ENCODE measurements at places on chromosomes 16 and 17. TPM values are rescaled to one million over a fixed set of nuclear protein-coding genes. Genes with fewer than 3 reads are reported as not detected.

RAB26 gene
- 16.2 TPM for polyA plus RNA-seq

HS3ST3A1 gene
- polyA plus RNA-seq = not detected

TMEM100 gene
- 2.5 TPM for polyA plus RNA-seq

- no peak for DNase-seq
Observed at GRCh38 chr16:62450291-62450690, 414.1 kb upstream of the CDH8 start.

GRCh38 chr17:19769946-19770652 lies 22.0 kb upstream of the ALDH3A1 start:
- no peak for DNase-seq

- DNase-seq = no peak
Observed at GRCh38 chr16:85041219-85042166, 13.9 kb downstream of the KIAA0513 start.

- no peak for DNase-seq
Observed at GRCh38 chr17:75064867-75065561, 18.0 kb downstream of the KCTD2 start.

HSD3B7 gene
- polyA plus RNA-seq = 9.0 TPM

GRCh38 chr17:17346428-17347233 lies 43.5 kb downstream of the NT5M start:
- DNase-seq = peak; percentile 54

GRCh38 chr16:26493751-26494150 lies 573.0 kb upstream of the C16orf82 start:
- no peak for DNase-seq

DNA sequence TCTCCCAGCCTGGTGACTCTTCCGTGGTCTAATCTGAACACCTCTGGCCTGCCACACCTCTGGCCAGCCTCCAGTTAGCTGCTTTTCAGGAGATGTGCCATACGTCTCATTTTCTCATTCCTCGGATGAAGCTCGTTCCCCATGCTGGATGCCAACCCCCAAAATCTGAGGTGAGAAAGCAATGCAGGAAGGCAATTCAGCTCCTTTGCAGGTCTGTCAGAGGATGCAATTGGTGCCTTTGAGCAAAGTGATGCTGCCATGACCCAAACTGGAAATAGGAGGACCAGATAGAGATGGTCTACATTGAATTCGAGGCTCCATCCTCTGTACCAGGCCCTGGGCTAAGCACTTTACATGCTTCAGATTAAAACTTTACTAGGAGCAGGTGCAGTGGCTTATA lies 11.0 kb upstream of the CUEDC1 start:
- DNase-seq = no peak

DNA sequence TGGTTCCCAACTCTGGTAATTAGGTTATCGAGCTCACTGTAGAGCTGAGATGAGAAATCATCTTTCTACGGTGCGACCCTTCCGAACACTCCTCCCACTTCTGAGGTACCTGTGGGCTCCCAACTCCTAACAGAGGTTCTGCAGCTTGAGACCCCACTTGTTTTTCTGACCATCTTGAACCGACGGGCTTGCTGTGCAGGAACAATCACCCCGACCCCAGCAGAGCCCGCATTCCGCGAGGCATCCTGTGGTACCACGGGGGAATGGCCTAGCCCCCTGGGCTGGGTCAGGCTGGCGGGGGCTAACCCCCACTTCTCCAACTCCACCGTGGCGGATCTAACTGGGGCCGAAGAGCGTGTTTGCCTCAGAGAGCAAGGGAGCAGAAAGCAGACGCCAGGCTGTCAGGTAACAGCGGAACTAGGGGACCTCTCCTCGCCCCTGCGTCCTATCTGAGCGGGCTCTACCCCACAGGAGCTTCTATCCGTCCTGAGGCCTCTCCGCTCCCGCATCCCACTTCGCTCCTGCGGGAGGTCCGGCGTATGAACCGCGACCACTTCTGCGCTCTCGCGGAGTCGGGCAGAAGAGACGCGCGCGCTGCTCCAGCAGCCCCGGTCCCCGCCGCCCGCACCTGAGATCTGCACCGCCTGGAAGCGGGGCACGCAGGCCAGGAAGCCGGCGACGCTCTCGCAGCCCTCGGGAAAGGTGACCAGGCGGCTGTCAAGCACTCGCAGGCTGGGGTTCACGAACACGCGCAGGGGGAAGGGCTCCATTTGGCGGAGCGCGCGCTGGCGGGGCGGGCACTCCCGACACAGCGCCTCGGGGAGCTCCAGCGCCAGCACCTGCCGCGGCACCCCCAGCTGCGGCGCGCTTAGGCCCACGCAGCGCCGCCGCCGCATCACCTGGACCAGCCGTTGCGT lies 761 bp downstream of the PDF start:
- peak; percentile 68 for DNase-seq

DNA sequence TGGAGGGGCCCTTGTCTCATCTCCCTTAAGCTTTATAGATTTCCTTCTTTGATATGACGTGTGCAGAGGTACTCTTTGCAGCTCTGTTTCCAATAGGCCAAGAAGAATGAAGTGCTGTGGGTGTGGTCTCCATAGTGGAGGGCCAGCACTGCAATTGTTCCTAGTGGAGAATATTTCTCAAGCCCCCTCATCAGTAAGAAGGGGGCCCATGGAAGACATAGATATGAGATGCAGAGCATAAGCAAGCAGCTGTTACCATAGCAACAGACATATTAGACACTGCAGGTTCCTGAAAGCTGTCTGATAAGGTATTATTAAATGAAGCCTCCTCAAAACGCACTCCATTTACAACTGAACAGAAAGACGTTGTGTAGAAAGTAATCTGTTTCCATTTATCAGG lies 240.7 kb downstream of the ZFHX3 start:
- DNase-seq = no peak

DNA sequence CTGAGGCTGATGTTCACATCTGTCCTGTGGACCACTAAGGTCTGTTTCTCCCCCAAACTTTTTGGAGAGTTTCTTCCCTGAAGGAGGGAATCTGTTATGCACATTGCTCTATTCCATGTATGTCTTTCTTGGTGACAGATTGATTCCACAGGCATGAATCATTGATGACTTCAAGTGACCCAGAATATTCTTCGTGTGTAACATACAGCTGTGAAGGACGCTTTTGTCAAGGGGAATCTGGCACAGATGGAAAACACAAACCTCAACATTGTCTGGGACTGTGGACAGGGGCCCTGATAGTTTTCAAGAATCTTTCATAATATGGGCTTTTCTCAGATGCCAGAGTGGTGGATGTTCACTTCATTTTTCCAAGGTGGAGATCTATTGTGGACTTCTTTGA lies 223.1 kb upstream of the MAF start:
- no peak for DNase-seq

GRCh38 chr16:51095084-51095881 lies 55.8 kb downstream of the SALL1 start:
- DNase-seq = no peak

- no peak for DNase-seq
Observed at GRCh38 chr16:46908540-46909372, 24.6 kb downstream of the GPT2 start.

DNA sequence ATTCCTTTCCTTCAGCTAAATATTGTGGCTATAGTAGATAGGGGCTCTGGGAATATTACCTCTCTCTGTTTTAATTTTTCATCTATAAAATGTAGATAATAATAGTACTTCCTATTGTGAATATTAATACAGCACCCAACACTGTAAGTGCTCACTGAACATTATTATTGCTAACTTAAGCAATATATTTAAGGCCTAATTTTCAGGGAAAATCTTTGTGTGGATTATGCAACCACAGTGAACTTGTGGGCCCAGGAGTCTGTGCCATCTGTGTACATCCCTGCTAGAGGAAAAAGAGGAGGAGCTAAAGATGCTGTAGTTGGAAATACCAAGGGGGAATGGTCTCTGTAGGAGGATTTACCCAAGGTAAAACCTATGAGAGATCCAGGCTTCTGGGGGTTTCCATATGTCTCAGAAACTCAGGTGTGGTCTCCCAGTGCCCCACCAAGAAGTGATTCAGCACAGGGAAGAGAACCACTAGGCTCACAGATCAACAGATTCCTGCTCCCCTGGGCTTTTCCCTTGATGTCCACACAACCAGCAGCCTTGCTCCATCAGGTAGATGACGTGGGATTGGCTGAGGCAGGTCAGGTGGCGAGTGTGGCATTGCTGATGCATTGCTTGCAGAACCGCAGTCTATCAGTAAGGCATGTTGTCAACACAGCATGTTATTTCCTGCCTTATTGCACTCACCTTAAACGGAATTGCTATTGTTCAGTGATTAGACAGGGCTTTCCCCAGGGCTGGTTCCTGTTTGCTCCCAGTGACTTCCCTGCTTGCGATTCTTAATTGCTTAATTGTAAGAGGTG lies 1.6 kb upstream of the N4BP1 start:
- DNase-seq = no peak

- DNase-seq = no peak
Observed at GRCh38 chr17:44919411-44919810, 4.1 kb upstream of the GFAP start.

- DNase-seq = no peak
Observed at GRCh38 chr16:61812251-61812650, 224.0 kb downstream of the CDH8 start.
